Activated CD4-positive, CD25-positive, alpha-beta regulatory T cell (primary cell): ENCODE measurements at places on chromosomes 6 and 20.
A peak's percentile ranks its signal among the peaks of the same experiment; 100 is the strongest.

DNA sequence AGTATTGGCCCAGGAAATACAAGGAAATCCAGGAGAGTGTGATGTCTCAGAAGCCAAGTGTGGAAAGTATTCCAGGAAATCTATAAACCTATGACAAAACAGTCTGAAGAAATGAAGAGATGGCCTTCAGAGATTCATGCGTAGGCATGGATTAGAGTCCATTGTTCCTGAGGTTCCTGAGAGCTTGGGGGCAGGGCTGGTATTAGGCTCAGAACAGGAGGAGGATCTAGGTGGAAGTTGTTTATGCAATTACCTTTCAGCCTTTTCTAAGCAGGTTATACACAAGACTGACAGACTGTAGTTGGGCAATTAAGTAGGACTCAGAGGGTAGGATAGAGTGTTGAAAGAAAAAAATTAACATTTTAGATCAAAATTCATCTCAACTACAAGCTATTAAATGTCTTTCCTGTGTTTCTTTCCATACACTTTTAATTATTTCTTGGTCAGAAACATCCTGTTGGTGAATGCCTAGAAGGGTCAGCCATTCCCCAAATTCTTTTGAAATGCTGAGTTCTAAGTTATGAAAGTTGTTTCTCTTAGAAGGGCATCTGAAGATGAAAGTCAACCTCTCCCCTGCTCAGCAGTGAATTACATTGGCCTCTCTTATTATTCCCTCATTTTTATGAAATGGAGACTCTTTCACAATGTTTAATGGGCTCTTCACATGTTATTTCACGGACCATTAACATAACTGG is 201.2 kb upstream of the MYLIP start:
- DNase-seq, result no peak

- no peak for DNase-seq
These were observed 593.9 kb downstream of the CD109 start for GRCh38 chr6:74289884-74290283.

DNA sequence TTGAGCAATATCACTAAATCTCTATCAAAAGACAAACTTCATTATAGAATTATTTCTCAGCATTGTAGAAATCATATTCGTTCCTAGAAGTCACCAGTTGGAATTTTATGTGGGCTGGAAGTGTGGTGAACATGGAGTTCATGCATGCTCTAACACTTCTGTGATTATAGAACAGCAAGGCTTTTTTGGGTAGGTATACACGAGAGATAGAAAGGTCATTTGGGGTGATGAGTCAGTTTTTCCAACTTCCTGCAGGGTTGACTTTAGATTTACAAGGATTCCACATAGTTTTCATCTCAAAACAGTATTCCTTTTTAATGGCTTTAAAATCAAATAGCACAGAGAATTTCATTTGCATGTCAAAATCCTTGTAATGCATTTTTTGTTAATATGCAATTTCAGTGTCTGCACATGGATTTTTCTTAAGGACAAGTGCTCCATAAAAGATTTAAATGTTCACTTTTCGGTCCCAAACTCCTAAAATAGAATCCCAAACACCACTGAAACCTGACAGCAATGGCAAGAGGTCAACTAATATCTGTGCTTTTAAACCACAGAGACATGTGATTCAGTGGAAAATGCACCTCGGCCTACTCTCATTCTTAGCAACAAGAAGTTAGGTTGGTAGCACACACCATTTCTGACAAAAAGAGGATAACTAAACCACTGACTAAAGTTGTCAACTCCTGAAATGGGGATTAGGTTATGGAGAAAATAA is 211.0 kb downstream of the MOXD1 start:
- DNase-seq, result no peak

- DNase-seq, result no peak
These were observed 69.0 kb upstream of the CD93 start for GRCh38 chr20:23155141-23155590.

DNA sequence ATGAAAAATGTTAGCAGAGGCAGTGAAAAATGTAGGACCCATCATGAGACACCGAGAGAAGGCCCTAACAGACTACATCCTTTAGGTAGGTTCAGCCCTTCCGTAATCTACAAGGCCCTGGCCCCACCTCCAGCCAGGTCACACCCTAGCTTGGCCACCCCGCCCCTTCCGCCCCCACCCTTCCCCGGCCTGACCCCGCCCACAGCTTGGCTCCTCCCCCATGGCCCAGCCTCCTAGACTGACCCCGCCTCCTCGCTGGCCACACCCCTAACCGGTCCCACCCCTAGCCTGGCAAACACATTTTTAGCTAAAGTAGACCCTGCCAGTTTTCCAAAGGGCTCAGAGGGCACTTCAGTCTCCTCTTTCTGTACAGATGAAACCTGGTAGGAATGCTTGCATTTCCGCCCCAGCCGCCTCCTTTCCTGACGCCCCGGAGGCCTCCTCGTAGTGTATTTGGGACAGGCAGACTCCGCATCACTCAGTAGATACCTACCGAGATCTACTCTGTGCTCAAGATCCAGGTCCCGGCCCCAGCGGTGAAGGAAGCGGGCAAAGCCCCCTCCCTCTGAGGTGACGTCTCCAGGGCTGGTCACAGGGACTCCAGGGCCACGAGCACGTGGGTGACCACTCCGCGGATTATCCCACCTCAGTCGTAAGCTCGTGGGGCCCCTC is 443.5 kb downstream of the PREX1 start:
- DNase-seq, result no peak

DNA sequence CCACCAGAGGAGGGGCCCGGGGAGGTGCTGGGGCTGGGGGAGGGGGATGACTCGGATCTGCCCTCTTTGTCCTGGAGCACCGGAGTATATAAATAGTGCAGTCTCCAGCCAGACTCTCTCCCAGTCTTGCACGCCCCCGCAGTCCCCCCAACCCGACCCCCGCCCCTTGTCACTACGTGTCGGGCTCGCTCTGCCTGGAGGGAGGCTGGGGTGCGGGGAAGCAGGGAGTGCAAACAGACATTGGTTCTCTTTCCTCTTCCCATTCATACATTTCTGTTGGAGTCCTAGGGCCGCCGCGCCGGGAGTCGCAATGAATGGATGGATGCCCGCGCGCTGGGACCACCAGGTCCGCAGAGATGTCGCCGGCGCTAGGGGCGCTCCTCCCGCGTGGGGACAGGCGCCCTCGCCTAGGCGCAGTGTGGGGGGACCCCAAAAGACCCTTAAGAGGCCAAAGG is 179.3 kb downstream of the TBXT start:
- no peak for DNase-seq

DNA sequence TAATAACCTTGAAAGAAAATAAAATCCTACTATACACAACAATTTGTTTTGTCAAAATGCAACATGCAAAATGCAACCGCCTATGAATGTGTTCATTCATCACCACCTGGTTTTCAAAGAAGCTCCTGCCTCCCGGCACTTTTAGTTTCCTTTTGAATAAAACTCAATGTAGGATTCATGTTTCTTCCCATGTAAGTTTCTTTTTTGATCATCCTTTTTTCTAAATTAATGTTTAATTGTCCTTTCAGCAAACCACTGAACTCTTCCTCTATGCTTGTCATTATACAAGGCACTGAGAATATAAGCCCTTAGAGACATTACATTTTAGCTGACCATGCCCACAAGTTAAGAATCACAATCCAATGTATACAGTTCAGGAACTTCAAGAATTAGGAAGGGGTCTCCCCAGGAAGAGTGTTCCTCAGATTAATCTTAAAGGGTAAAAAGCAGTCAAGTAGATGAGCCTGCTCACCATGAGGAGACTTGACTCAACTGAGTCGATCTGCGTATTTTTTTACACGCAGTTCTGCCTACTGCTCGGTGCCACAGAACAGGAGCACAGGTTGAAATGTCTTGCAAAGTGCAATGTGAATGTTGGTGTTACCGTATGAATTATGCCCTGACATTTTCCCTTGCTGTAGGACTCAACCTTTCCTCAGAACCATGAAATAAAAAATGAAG is 7.2 kb upstream of the THEMIS start:
- DNase-seq, result no peak

- DNase-seq, result no peak
These were observed 11.6 kb upstream of the DSE start for GRCh38 chr6:116359131-116359530.

DNA sequence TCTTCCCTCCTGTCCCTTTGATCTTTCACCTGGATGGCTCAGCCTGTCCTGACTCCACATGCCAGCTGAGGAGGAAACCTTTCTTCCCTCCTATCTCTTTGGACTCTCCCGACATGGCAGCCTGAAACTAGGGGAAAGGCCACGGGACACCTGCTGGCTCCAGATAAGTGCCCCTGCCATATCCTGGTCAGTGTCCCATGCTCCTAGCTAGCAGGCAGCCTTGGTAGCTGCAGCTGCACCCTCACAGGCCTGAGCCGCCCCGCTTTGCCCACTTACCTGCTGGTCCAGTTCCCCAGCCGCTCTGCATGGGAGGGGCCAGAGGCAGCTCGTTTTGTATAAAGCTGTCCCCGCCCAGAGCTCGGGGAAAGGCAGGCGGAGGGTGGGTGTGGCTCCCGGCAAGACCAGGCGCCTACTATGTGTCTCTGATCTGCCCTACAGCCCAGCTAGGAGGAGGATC is 7.4 kb upstream of the SLC52A3 start:
- DNase-seq, result no peak

DNA sequence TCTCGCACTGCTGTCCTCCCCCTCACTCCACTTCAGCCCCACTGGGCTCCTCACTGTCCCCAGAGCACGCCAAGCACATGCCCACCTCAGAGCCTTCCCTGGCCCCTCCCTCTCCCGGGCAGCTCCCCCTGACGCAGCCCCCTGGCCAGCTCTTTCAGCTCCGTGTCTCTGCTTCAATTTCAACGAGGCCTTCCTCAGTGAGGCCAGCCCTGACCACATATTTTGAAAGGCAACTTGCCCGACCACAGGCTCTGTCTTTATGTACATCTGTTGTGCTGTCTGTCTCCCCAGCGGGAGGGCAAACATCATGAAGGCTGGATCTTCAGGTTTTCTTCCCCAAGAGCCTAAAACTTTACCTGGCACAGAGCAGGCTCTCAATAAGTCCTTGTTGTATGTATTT is 44.6 kb downstream of the JPH2 start:
- no peak for DNase-seq

- DNase-seq, result peak; percentile 41
These were observed 100.1 kb upstream of the AGPAT4 start for GRCh38 chr6:161373905-161374451.

DNA sequence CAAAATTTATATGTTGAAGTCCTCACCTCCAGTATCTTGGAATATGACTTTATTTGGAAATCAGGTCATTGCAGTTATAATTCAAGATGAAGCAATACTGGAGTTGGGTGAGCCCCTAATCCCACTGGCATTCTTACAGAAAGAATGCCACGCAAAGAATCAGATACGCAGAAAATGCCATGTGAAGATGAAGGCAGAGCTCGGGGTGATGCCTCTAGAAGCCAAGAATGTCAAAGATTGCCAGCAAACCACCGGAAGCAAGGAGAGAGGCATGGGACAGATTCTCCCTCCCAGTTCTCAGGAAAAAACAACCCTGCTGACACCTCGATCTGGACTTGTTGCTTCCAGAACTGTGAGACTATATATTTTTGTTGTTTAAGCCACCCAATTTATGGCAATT is 273.4 kb upstream of the CITED2 start:
- no peak for DNase-seq

GRCh38 chr20:51354191-51354768 is 188.2 kb downstream of the NFATC2 start:
- no peak for DNase-seq

DNA sequence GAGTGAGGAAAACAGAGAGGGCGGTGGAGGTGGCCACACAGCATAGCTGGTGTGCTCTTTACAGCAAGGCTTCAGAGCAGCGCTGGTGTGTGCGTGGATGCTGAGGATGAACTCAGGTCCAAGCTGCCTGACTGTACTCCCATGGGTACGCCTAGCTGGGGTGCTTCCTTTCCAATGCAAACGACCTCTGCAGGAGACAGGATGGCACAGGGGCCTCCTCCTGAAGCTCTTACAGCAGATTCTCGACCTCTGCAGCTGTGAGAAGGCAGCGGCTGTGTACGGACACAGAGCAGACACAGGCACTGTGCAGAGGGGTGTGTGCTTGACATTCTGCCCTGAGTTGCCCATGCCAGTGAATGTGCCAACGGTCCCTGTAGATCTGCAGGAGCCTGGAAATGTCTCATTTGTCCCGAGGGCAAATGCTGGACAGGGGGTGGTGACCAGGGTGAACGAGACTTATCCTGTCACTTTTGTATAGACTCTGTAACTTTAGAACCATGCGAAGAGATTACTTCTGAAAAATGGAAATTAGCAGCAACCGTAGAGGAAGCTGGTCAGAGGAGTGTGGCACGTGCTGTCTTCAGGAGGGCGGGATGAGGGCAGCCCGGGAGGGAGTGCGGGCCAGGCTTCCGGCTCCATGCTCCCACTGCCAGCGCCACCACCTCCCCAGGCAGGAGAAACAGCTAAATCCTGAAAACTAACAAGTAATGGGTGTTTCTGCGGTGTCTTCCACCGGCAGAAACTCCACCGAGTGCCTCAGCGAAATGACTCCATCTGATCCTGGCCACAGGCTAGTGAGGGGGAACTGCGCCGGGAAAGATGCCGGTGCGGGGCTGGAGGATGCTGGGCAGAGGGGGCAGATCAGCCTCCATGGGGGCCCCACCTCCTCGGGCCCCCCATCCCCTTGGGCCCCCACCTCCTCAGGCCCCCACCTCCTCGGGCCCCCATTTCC is 120.9 kb upstream of the RPS6KA2 start:
- DNase-seq, result no peak

GRCh38 chr6:158311193-158311592 is 1.1 kb upstream of the TULP4 start:
- DNase-seq, result no peak

- DNase-seq, result no peak
These were observed 177.3 kb downstream of the ID4 start for GRCh38 chr6:20014508-20014907.

DNA sequence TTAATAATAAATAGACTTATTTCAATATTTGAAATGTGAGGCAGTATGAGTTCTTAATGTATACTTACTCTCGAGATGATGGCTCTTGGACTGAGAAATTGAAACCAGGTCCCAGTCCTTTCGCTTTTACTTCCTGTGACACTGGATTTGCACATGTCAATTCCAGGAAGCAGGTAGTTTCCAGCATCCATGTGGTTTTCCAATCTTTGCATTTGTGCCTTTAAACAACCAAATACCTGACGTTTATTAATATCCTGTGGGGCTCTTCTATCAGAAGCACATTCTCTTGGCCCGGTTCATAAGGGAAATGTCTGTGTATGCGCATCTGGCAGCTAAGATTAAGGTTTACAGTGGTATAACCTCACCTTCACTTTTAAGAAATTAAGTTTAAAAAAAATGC is 13.1 kb downstream of the UTRN start:
- DNase-seq, result no peak

GRCh38 chr6:26185802-26186201 is 98.6 kb downstream of the HFE start:
- no peak for DNase-seq

- DNase-seq, result no peak
These were observed 121.3 kb upstream of the PTPRK start for GRCh38 chr6:128641703-128642102.

DNA sequence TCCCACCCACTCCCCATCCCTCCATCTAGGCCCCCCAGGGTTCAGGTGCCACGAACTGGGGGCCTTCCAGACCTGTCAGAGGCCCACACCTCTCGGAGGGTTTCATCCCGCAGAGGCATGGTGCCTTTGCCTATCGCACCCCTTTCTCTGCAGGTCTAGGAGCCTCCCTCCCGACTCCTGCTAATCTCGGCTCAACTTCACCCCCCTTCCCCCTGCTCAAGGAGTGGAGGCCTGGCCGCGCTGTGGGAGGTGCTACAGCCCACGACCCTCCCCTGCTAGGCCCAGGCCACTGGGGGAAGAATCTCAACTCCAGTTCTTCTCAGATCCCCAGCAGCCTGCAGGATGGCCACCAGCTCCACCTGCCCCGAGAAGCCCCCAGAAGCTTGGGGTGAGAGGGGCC is at the start of gene TULP1:
Gene TULP1, minus strand, starts transcription at position 157 of the 400 bp plus-strand sequence. Its CDS starts 38 bp downstream, at position 119.
- no peak for DNase-seq
